ENCODE measurements at places on chromosomes 2 and 18. TPM values are rescaled to one million over a fixed set of nuclear protein-coding genes. Genes with fewer than 3 reads are reported as not detected.

DNA sequence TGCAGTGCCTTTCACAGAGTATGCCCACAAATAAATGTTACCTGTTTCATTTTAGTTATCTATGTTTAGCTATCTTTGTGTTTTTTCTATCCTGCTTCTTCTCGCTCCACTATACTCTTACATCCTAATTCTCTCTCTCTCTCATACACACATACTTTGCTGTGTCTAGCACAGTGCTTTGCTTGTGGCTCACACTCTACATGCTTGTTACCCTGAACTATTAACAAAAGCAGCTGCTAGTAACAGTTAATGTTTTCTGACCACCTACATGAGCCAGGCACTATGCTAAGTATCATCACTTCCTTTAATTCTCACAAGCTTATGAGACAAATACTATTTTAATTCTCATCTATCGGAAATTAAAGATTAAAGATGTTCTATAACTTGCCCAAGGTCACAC, 390.5 kb upstream of the HNRNPA3 start:
- H3K36me3 ChIP-seq, result no peaks in the 10 kb centered on the region
- no peak for DNase-seq
- no peaks in the 10 kb centered on the region for H3K27me3 ChIP-seq
- no peak overlapping the region for H3K27ac ChIP-seq

GAREM2 gene
- total RNA-seq, result 1.9 TPM

SMARCAL1 gene
- 16.7 TPM for total RNA-seq

EPB41L3 gene
- 68.9 TPM for total RNA-seq

SERPINB3 gene
- total RNA-seq, result not detected

Measured in upper lobe of right lung (tissue), 1 donor.